ENCODE measurements at places on chromosomes 2 and 18.

GRCh38 chr2:17355608-17356329, 162.5 kb downstream of the RAD51AP2 start:
- DNase-seq, result no peak

GRCh38 chr2:179311101-179311500, 46.5 kb upstream of the SESTD1 start:
- no peak for DNase-seq

- DNase-seq, result no peak
These were observed 38.3 kb downstream of the PAPOLG start for GRCh38 chr2:60794271-60794863.

GRCh38 chr2:25385910-25386309, 44.2 kb upstream of the DNMT3A start:
- DNase-seq, result no peak

- DNase-seq, result peak; percentile 47
These were observed at the start of gene SLC9A2 for GRCh38 chr2:102619414-102620319. Gene SLC9A2, plus strand, starts transcription at chr2:102619553. Its CDS starts 296 bp downstream, at chr2:102619849.

DNA sequence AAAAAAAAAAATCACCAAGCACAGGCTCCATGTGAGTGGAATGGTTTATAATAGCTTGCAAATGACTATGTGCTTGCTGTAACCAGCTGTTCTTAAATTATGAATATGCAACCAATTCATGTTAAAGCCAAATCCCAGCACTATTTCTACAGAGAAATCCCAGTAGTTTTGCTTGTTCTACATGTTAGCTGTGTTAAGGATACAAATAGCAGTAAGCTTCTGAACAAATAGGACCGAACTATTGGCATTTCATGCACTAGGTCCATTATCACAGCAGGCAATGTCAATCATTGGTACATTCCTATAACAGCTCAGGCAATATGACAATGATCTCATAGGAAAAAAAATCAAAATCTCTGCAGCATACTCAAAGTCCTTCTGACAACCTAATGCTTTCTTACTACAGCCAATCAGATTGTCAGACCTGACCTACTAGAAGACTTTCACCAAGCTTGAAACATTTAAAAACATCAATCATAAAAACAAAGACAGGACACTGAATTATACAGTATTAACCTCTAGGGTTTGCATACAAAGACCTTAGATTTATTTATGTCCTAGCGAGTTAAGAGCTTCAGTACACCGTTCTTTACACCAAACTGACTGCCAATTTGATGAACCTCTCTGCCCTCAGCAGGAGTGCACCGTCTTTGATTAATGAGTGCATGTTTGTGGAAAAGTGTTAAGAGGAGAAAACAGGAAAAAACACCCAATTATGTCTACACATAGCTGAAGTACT, 6.4 kb downstream of the BAZ2B start:
- no peak for DNase-seq

GRCh38 chr2:113342650-113343049, 63.9 kb upstream of the PAX8 start:
- no peak for DNase-seq

All from NCI-H510A (cell line).